Activated CD4-positive, alpha-beta memory T cell treated with anti-CD3 and anti-CD28 coated beads, Interleukin-2, amount 10 ng/mL, durations not matched to agents 7 days and 5 days (primary cell): ENCODE measurements at places on chromosomes 7 and 10. TPM values are rescaled to one million over a fixed set of nuclear protein-coding genes. Genes with fewer than 3 reads are reported as not detected.

The SORCS1 gene
- total RNA-seq: not detected

The LOXL4 gene
- not detected for total RNA-seq

The MAT1A gene
- total RNA-seq: not detected

The SEMA4G gene
- total RNA-seq: 0.68 TPM

- H3K27me3 ChIP-seq: peaks cover 78% of the 10 kb centered on the region
- no peak overlapping the region for H3K27ac ChIP-seq
- DNase-seq: peak; percentile 15
Observed at GRCh38 chr7:157001920-157002818, 8.3 kb downstream of the MNX1 start.

DNA sequence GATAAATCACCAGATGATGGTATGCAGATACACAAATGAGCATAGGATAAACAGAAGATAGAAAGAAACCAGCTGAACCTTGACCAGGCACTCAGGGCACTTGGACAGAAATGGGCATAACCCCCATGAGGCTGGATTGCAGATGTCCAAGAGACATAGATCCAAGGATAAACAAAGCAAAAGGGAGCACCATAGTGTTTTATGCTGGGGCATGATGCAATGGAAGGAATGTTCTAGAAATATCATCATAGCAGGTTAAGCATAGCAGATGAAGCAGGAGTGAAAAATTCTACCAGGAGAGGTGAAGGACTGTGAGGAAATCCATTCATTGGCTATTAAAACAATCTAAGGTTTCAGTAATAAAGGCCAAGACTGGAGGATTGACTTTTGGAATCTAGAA lies 70.5 kb upstream of the TES start:
- no peak overlapping the region for H3K27ac ChIP-seq
- peaks cover 29% of the 10 kb centered on the region for H3K4me1 ChIP-seq
- no peak overlapping the region for H3K4me3 ChIP-seq
- no peak for DNase-seq
- H3K27me3 ChIP-seq: peaks cover 10% of the 10 kb centered on the region

DNA sequence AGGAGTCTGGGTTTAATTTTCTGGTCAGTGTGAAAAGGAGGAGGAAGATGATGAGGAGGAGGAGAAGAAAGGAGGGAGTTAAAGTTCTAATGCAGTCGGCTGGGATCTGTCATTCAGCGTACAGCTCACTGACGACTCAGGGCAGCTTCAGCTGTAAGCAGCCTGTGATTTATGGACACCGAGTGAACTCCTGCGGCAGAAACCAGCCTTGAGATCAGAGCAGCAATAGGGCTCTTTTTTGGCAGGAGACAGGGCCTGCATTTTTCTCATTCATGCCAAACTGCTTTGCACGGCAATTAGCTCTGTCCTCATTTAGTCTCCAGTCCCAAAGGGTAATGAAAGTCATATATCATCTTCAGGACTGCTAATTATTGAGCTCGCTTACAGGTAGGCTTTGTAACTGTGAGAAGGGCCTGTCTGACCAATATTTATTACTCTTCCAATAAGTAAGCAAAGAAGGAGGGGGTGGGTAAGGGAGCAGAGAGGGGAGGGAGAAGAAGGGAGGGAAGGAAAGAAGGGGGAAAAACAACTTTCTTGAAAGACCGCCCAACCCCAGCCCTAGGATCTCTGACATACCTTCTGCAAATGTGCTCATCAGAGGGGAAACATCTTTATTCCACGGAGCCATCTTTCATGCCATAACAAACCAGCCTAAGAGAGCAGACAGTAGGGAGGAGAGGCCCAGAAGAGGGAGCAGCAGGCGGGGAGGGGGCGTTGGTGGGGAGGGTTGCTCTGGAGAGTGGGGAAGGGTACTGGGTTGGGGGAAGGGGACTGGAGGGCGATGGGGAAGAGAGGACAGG lies 48.1 kb upstream of the COMTD1 start:
- H3K4me1 ChIP-seq: no peaks in the 10 kb centered on the region
- H3K36me3 ChIP-seq: no peaks in the 10 kb centered on the region
- H3K4me3 ChIP-seq: no peak overlapping the region

GRCh38 chr10:96271016-96271815 lies at the start of gene BLNK:
Gene BLNK (minus strand): TSS chr10:96271569. CDS start chr10:96271398, 171 bp downstream.
- no peak within 1 kb of the TSS for H3K4me3 ChIP-seq
- no peak within 1 kb of the TSS for H3K27ac ChIP-seq
- DNase-seq: no peak
- H3K4me1 ChIP-seq: no peaks in the 10 kb centered on the region
- H3K27me3 ChIP-seq: peaks cover 24% of the 10 kb centered on the region
- H3K36me3 ChIP-seq: no peaks in the 10 kb centered on the region

GRCh38 chr10:6580279-6581029 lies 378 bp upstream of the PRKCQ start:
- peaks cover 57% of the 10 kb centered on the region for H3K4me1 ChIP-seq
- peak overlapping the region; percentile 87 for H3K4me3 ChIP-seq
- H3K27me3 ChIP-seq: no peaks in the 10 kb centered on the region
- DNase-seq: peak; percentile 87
- peaks cover 78% of the 10 kb centered on the region for H3K36me3 ChIP-seq

GRCh38 chr7:93375603-93376002 lies 143.4 kb downstream of the VPS50 start:
- DNase-seq: no peak
- peaks cover 21% of the 10 kb centered on the region for H3K27me3 ChIP-seq

GRCh38 chr10:33880291-33880690 lies 545.8 kb upstream of the NRP1 start:
- H3K4me3 ChIP-seq: no peak overlapping the region
- no peak for DNase-seq
- no peaks in the 10 kb centered on the region for H3K36me3 ChIP-seq
- H3K4me1 ChIP-seq: no peaks in the 10 kb centered on the region

GRCh38 chr10:48232717-48233447 lies 41.6 kb downstream of the FRMPD2 start:
- H3K4me3 ChIP-seq: no peak overlapping the region
- DNase-seq: no peak
- peaks cover 21% of the 10 kb centered on the region for H3K27me3 ChIP-seq
- no peak overlapping the region for H3K27ac ChIP-seq
- no peaks in the 10 kb centered on the region for H3K36me3 ChIP-seq

DNA sequence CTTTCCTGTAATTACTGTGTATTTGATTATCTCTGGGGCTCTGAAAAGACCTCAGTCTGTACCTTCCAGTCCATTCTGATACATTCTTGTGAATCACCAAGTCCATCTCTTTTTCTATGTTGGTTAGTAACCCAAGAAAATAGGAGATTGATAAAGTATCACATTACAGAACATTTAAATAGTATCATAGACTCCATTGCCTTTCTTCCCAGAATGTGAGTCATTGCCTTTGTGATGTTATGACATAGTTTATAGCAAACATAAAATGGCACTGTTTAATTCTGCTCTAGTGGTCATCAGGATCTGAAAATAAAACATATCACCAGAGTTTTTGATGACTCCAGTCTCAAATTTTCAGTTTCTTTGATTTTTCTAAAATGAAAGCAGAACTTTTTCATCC lies 78.4 kb downstream of the NRG3 start:
- H3K27ac ChIP-seq: no peak overlapping the region
- no peaks in the 10 kb centered on the region for H3K27me3 ChIP-seq
- no peak for DNase-seq

- no peaks in the 10 kb centered on the region for H3K27me3 ChIP-seq
- H3K4me1 ChIP-seq: no peaks in the 10 kb centered on the region
- no peak overlapping the region for H3K27ac ChIP-seq
Observed at GRCh38 chr7:68224041-68224741, 1227.6 kb downstream of the TYW1 start.

- no peaks in the 10 kb centered on the region for H3K36me3 ChIP-seq
- H3K27ac ChIP-seq: no peak overlapping the region
- no peak overlapping the region for H3K4me3 ChIP-seq
- peaks cover 9% of the 10 kb centered on the region for H3K4me1 ChIP-seq
Observed at GRCh38 chr10:66837990-66838389, 87.8 kb upstream of the LRRTM3 start.

DNA sequence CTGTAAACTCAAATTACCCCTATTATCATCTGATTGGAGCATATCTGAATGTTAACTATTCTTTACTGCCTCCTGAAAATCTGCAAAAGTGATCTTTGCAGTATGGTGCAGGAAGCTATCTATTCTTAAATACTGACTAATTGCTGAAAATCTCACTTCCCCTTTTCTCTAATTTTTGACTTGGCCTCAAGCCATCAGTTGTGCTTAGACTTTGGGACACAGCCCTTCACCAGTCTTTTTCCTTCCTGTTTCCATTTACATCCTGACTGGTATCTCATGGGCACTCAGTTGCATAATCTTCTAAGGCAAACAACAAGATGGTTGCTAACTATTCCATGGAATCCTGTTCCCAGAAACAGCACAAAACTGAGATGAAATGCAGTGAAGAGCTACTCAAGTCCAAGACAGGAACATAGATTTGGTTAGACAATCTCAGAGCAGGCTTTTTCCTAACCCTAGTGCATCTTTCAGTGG lies 228.5 kb downstream of the SORCS1 start:
- H3K27ac ChIP-seq: no peak overlapping the region
- no peak overlapping the region for H3K4me3 ChIP-seq
- DNase-seq: no peak
- no peaks in the 10 kb centered on the region for H3K36me3 ChIP-seq
- H3K4me1 ChIP-seq: no peaks in the 10 kb centered on the region

GRCh38 chr10:76026176-76026771 lies 594.9 kb downstream of the LRMDA start:
- no peak overlapping the region for H3K4me3 ChIP-seq
- H3K36me3 ChIP-seq: no peaks in the 10 kb centered on the region
- DNase-seq: no peak

DNA sequence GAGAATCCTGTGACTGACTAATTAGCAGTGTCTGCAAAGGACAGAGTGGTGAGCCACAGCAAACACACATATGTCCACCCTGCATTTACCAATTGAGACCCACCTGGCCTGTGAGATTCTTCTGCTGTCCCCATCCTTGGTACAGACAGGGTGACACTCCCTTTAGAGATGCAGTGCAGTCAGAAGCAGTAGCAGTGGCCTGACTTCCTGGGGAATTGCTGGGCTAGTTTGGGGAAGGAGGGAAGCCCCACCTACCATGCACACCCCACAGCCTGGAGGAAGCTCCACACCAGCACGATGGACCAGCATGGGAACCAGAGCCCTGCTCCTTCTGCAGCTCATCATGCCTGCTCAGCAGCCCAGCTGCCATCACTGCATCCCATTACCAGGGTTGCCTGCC lies 924.9 kb upstream of the ZNF722 start:
- no peaks in the 10 kb centered on the region for H3K4me1 ChIP-seq
- no peaks in the 10 kb centered on the region for H3K27me3 ChIP-seq
- H3K27ac ChIP-seq: no peak overlapping the region
- no peak overlapping the region for H3K4me3 ChIP-seq
- no peak for DNase-seq
- peaks cover 4% of the 10 kb centered on the region for H3K36me3 ChIP-seq

- no peak for DNase-seq
- H3K36me3 ChIP-seq: no peaks in the 10 kb centered on the region
- no peaks in the 10 kb centered on the region for H3K27me3 ChIP-seq
Observed at GRCh38 chr7:70208236-70209063, 610.2 kb downstream of the AUTS2 start.

- peaks cover 5% of the 10 kb centered on the region for H3K27me3 ChIP-seq
- no peaks in the 10 kb centered on the region for H3K4me1 ChIP-seq
- H3K4me3 ChIP-seq: no peak overlapping the region
- H3K36me3 ChIP-seq: no peaks in the 10 kb centered on the region
- H3K27ac ChIP-seq: no peak overlapping the region
- DNase-seq: no peak
Observed at GRCh38 chr7:25781704-25782103, 370.3 kb upstream of the NFE2L3 start.

- no peaks in the 10 kb centered on the region for H3K4me1 ChIP-seq
- H3K27ac ChIP-seq: no peak overlapping the region
- no peak for DNase-seq
Observed at GRCh38 chr7:113092762-113093161, 6.1 kb upstream of the GPR85 start.

GRCh38 chr7:130231792-130232191 lies 24.1 kb downstream of the SSMEM1 start:
- peaks cover 9% of the 10 kb centered on the region for H3K27me3 ChIP-seq
- no peak overlapping the region for H3K4me3 ChIP-seq
- H3K36me3 ChIP-seq: no peaks in the 10 kb centered on the region
- DNase-seq: no peak
- H3K27ac ChIP-seq: no peak overlapping the region
